ENCODE measurements at places on chromosomes 11 and 22.

DNA sequence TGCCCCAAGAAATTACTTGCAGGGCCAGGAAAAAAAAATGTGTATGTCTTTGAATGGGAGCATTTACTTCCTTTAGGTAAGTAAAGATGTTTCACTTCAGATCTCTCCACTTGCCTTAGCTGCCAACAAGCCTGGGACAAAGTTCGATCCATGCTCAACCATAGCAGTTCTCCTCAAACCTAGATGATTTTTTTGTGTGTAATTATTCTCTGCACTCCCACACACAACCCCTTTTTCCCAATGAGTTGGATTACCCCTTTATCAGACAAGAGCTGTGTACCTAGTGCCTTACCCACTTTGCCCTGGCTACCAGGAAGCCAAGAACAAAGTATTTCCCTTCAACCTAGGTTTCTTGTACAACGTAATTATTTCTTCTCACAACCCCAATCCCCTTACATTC, 35.6 kb downstream of the TPBGL start:
- no peak for DNase-seq

DNA sequence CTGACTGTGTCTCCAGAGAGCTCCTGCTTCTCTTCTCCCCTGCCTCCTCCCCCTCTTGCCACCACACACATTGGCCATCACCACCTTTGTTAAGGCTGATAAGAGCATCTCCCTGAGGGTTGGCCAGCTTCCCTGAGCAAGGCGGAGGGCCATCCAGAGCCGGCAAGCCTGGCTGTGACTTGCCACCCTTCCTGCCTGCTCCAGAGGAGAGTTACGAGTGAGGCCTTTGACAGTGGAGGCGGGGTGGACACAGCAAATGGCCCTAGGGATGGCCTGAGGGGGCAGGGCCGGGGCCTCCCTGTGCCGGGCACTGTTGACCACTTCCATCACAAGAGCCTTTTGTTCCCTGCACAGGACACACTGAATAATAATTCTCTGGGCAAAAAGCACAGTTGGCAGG, 5.4 kb downstream of the FREY1 start:
- peak; percentile 81 for DNase-seq

DNA sequence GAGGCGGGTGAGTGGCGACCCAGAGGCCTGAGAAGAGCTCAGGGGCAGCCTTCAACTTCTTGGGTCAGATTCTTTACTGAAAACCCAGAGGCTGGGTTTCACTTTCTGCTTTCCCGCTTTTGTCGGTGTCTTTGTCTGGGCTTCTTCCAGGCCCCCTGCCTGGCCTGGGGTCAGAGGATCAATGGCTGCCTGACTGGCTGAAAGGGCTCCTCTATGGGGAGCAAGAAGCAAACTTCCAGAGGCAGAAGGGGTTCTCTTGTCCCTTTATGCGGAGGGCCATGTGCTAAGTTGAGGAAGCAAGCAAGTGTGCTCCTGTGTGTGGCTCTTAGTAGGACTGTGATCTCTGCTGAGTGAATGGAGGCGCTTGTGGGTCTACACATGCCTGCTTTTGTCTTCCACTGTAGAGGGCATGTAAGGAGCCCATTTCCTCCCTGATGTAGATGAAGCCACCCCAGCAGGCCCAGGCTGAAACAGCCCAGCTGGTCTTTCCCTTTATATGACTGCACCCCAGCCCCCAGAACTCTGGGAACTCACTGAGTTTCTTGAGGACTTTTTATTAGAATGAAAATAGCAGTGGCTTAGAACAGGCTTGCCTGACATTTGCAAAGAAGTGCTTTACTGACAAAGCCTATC, 1.0 kb upstream of the PKNOX2 start:
- DNase-seq, result no peak

DNA sequence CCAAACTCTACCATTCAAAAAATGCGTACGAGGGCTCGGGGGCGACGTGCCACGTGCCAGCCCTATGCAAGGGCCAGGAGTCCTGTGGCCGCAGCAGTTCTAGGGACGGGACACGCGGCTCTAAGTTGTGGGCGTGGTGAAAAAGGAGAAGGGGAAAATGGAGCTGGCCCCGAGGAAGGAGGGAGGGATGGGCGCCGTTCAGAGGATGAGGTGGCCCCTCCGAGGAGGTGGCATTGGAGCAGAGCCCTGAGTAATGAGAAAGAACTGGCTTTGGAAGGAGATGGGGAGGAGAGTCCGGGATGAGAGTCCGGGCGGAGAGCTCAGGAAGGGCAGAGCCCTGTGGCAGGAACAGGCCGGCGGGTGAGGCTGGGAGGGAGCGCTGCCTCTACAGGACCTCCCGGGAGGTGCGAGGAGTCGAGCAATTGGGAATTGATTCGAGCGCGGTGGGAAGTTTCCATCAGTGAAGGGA, 21.0 kb downstream of the OTUB1 start:
- DNase-seq, result no peak

GRCh38 chr11:89437317-89437716, 53.9 kb downstream of the NOX4 start:
- no peak for DNase-seq

DNA sequence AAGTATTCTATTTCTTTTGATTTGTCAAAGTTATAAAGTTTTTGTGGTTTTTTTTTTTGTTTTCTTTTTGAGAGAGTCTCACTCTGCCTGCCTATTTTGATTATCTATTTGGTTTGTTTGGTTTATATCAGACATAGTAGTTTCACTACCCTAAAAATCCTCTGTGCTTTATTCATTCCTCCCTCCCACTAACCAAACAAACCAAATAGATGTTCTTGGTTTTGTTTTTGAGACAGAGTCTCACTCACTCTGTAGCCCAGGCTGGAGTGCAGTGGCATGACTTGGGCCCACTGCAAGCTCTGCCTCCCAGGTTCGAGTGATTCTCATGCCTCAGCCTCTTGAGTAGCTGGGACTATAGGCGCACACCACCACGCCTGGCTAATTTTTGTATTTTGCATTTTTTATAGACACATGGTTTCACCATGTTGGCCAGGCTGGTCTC, 67.9 kb downstream of the ENTHD1 start:
- no peak for DNase-seq

GRCh38 chr11:27317751-27318150, 45.3 kb downstream of the CCDC34 start:
- no peak for DNase-seq

- no peak for DNase-seq
Observed at GRCh38 chr11:89612096-89612495, 98.0 kb upstream of the TRIM77 start.

GRCh38 chr11:111870113-111870512, 1.3 kb downstream of the ALG9 start:
- DNase-seq, result no peak

- DNase-seq, result no peak
Observed at GRCh38 chr22:45896153-45896951, 80.6 kb downstream of the WNT7B start.

- DNase-seq, result no peak
Observed at GRCh38 chr11:64364911-64365310, 5.9 kb downstream of the RPS6KA4 start.

- DNase-seq, result no peak
Observed at GRCh38 chr11:117219995-117220394, 11.9 kb downstream of the PCSK7 start.

Measured in occipital lobe (tissue), 3 donors.